Ovary (tissue), 10 donors: ENCODE measurements at places on chromosomes 3 and 15. TPM values are rescaled to one million over a fixed set of nuclear protein-coding genes. Genes with fewer than 3 reads are reported as not detected.

The GCSAM gene
- not detected for total RNA-seq

The XPC gene
- 40.4 TPM for total RNA-seq

DNA sequence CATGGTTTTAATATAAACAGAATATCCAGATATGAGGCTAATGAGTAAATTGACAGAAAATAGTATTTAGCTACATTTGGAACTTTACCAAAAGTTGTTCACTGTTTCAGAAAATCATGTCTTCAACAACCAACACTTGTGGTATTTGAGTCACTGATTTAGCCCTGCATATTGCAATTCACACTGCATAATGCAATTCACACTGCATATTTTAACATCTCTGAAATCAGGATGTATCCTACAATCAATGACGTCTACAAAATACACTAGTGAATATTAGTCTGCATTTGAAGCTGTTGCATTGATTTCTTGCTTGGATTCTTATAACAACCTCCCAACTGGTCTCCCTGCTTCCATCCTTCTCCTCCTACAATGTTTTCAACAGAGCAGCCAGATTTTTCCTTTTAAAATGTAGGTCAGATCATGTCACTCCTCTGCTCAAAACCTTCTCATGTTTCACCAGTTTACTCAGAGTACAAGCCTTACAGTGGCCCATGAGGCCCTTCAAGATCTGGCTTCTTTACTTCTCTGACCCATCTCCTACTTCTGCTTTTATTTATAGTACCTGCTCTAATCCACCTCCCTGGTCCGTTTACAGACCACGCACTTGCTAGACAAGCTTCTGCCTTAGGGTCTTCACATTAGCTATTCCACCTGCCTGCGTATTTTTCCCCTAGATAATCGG lies 11.4 kb upstream of the RAB11A start:
- DNase-seq, result no peak

- no peak for DNase-seq
These were observed 79.6 kb upstream of the DCBLD2 start for GRCh38 chr3:98980915-98981596.

The TEX9 gene
- 11.7 TPM for total RNA-seq

The HEMK1 gene
- total RNA-seq, result 9.0 TPM

- DNase-seq, result no peak
These were observed 383.6 kb upstream of the SEMA6D start for GRCh38 chr15:47333734-47334133.

The LZTFL1 gene
- total RNA-seq, result 30.6 TPM
